ENCODE measurements at places on chromosomes 2 and 18.

DNA sequence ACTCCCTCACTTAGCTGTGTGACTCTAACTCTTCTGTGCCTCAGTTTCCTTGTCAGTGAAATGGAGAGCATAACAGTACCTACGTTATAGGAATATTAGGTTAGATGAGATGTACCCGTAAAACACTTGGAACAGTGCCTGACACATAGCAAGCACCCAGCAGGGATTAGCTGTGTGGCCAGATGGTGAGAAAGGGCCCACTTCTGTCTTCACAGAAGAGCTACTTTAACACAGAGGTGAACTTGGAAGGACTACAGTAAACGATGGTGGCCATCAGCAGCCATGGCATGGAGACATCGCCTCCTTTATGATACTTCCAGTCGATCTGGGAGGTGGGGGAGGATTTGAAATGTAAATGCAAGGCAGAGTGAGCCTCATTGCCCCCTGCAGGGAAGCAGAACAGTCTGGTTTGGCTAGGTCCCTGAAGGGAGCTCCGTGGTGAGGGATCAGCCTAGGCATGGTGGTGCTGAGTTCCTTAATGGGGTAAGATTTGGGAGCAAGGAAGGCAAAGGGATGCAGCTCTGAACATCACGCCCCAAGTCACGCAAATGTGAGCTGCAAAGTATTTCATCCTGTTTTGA lies 101.7 kb upstream of the ALPP start:
- no peak for DNase-seq

DNA sequence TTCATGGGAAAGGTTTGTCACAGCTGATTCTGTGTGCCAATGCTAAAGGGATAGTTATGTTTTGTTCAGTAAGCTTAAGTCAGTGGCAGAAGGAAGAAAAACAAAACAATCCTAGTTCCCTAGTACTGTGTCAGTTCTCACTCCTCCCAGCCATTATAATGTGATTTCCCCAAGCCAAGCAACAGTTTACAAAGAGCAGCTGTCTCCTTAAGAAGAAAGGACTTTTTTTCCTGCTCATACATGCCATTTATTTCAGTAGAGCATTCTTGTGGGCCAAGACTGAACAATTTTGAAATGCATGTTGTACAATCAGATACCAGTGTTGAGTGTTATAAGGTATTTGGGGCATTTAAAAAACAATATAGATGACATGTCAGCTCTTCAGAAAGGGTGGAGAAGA lies 52.1 kb downstream of the NEMP2 start:
- DNase-seq, result no peak

DNA sequence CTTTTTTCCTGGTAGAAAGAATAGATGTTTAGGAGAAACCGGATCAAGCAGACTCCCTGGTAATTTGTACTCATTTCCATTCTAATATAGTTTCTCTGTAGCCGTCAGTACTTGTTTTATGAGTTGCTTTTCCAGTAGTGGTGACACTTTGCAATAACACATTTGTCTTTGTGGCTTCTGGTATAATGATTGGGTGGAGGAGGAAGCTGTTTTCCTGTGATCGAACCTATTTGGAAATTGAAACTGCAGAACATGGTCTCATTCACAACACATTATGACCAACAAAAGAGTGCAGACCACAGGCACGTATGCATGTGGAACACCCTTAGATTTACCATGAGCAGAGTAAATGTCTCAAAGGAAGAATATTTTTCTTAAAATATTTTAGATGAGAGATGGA lies 7.6 kb upstream of the SERPINB12 start:
- DNase-seq, result no peak

GRCh38 chr2:15076668-15077067 lies 444.2 kb downstream of the LRATD1 start:
- DNase-seq, result no peak

- DNase-seq, result no peak
These were observed 446.2 kb upstream of the SLC14A2 start for GRCh38 chr18:45168866-45169600.

- no peak for DNase-seq
These were observed 447.2 kb upstream of the SPHKAP start for GRCh38 chr2:228628682-228629081.

GRCh38 chr2:15606481-15607441 lies 15.1 kb downstream of the DDX1 start:
- no peak for DNase-seq

- DNase-seq, result no peak
These were observed 22.1 kb downstream of the MFF start for GRCh38 chr2:227347117-227347516.

DNA sequence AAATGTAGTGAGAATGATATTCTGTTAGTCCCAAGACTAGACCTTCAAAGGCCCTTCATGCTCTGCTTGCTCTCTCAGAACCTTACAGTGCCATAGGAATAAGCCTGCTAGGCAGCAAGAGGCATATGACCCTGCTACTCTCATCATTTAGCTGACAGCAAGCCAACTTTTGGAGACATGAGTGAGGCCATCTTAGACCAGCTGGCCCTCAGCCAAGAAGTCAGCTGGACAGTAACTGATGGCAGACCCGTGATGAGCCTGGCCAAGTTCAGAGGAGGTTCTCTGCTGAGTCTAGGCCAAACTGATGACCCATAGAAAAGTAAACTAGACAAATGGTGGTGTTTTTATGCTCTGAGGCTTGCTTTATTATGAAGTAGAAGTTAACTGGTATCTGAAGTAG lies 82.6 kb downstream of the C18orf54 start:
- no peak for DNase-seq
